ENCODE measurements at places on chromosomes 6 and 20.

- DNase-seq = no peak
Observed at GRCh38 chr6:145883263-145883662, 68.7 kb upstream of the FBXO30 start.

DNA sequence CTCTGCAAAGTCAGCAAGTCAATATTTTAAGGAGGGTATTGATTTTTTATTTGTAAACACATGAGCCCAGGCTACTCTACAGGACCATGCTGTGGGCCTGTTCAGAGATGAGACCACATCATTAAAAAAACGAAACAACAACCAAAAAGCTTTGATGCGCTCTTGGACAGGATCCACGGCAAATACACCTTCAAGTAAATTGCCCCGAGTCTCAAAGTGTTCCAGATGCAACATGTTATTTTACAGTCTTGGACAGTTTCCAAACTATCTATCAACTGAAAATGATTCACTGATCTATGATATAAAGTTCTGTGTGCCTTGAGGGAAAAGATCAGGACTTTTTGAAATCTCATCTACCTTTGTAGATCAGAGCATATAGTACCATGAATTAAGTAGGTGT is 25.8 kb upstream of the CARMIL1 start:
- DNase-seq = no peak

- no peak for DNase-seq
Observed at GRCh38 chr6:13406781-13407180, 78.4 kb upstream of the TBC1D7 start.

GRCh38 chr20:25397821-25398220 is 7.2 kb upstream of the ABHD12 start:
- DNase-seq = no peak

GRCh38 chr6:158705386-158706126 is 55.7 kb downstream of the SYTL3 start:
- no peak for DNase-seq

DNA sequence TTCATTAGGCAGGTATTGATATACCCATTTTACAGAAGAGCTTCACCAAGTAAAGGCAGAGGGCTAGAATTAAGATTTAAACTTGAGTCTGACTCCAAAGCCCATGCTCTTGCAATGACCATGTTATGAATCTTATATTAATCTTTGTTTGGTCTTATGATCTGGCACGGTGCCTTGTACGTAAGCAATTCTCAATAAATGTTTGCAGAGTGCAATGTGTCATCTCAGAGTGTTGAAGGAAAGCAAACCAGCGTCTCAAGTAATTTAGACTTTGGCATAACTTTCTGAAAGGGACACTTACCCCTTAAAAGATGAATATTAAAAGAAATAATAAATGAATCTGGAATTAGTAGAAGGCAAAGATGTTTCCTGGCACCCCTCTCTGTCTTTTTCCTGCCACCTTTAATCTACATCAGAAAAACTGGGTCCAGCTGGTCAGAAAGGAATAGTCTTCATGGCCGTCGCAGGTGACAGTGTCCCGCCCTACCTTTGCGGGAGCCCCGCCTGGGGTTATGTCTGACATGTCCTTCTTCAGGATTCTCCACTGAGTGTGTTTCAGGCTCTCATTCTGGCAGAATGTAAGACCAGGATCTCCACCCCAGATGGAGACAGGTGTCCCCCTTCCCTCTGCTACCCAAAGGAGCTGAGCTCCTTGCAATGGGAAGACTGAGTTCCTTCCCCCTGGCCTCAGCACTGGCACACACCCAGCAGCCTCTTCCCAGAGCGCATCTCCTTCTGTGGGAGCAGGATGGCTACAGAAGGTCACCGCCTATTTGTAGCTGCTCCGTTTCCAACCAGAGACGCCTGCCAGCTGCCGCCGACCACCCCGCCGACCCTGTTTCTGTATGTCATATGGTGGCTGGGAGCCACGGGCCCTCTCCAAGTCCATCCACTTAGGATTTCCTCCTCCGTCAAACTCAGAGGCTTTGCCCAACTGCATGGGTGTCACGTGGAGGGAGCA is 266.3 kb upstream of the ECI2 start:
- DNase-seq = no peak

DNA sequence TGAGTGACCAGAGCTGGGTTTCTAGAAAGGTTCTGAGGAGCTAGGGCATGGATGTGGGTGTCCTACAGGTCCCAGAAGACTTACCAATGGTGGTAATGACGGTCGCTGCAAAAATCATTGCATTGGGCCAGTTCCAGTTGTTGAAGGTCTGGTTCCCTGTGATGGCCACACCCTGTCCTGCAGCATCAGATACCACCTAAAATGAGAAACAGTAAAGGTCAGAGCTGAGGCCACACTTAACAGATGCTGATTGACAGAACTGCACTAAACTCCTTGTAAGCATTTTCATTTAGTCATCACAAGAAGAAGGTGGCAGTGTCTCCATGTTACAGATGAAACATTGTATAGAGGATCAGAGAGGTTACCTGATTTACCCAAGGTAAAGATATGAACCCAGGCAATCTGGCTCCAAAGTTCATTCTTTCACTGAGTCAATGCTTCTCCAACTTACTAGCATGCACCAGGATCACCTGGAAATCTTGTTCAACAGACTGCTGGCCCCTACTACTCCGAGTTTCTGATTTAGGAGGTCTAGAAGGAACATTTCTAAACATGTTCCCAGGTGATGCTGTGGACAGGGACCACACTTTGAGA is 33.4 kb downstream of the KCNK5 start:
- no peak for DNase-seq

DNA sequence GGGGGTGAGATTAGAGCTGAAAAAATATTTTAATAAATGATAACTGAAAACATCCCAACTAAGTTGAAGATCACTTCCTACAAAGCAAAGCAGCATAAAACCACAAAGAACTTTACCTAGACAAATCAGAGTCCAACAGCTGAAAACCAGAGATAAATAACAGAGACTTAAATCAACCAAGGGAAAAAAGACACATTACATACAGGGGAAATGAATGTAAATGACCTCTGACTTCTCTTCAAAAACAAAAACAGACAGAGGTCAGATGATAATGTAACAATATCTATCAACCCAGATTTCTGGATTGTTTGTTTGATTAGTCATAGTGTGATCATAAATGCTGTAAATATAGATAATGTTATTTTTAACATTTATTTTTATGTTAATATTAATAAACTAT is 782.8 kb downstream of the TFAP2A start:
- DNase-seq = no peak

DNA sequence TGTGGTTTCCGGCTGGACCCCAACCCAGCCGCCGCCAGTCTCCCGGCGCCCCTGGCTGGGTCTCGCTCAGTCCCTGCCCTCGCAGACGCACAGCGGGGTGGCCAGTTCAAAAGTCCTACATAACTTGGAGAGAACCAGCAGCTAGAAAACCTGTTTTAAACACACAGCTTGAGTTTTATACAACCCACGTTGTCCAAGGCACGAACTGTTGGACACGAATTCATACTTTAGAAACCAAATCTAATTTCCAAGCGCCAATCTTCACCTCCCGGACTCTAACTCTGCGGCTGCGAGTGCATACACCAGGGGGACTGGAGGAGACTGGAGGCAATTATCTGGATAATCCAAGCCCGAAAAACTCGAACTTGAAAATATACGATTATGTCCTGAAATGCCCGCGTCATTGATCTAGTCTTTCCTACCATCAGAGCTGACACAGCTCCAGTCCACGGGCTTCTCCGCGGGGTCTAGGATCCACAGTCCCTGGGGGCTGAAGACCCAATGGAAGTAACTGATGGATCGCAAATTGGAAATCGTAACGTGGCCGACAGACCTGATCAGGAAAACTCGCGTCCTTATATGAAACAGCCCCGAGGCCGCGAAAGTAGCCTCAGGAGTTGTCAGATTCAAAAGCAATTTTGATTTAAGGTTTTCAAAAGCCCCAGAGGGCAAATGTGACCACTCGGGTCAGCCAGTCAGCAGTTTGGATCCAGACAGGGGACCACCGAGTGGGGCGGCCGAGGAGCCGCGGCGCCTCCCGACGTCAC is 843 bp upstream of the HEY2 start:
- DNase-seq = no peak

- DNase-seq = no peak
Observed at GRCh38 chr6:63571361-63572043, 778 bp upstream of the LOC128125822 start.

- no peak for DNase-seq
Observed at GRCh38 chr6:29558439-29559079, 973 bp downstream of the UBD start.

- no peak for DNase-seq
Observed at GRCh38 chr6:112912416-112913101, 565.4 kb downstream of the RFPL4B start.

GRCh38 chr20:40422656-40423055 is 266.4 kb downstream of the MAFB start:
- DNase-seq = no peak

DNA sequence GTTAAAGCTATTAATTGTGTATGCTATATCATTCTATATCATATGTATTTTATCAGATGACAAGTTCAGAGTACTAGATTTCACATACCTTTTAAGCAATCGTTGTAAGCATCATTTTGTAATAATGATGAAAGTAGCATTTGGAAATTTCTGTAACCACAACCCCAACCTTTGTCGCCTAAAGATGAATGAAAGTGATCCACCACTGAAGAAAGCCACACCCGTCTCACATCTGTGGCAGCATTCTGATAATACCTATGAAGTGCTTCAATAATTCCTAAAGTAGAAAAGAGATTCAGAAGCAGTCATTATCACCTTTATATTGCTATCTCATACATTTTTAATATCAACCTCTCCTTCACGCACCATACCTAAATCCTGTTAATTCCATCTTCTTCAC is 16.6 kb downstream of the ZUP1 start:
- no peak for DNase-seq

DNA sequence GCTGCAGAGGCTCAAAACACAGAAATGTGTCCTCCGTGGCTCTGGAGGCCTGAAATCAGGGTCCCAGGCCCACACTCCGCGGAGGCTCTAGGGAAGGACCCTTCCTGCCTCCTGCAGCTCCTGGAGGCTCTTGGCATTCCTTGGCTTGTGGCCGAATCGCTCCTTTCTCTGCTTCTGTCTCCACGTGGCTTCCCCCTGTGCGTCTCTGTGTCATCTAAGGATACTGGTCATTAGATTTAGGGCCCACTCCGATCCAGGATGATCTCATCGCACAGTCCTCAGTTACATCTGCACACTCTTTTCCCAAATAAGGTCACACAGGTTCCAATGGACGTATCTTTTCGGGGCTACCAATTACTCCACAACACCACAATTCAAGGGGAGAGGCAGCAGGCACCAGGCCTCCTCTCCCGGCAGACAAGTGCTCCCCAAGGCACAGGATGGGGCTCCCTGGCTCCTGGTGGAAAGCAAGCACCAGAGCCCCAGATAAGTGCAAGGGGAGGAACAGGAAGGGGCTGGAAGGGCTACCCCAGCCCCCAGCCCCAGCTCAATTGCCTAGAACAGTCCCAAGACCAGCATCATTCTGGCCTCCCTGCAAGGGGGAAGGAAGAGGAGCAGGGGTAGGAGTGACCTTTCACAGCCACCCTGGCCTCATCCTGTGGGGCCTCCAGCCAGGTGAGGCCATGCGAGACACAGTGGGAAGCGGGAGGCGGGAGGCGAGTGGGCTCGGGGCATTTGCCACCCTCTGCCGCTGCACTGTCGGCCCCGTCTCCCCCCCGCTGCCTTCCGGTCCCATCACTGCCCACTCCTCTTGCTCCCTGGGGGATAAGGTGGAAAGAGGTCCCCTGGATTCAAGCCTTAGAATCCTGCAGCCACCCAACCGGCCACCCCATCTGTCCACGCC is 16.3 kb downstream of the NTSR1 start:
- no peak for DNase-seq

- DNase-seq = no peak
Observed at GRCh38 chr20:41664584-41664983, 46.4 kb upstream of the CHD6 start.

GRCh38 chr6:3026791-3027626 is 27.3 kb downstream of the NQO2 start:
- no peak for DNase-seq

- DNase-seq = no peak
Observed at GRCh38 chr6:90251295-90251992, 45.2 kb downstream of the BACH2 start.

GRCh38 chr6:156955494-156956183 is 178.5 kb downstream of the ARID1B start:
- DNase-seq = no peak

DNA sequence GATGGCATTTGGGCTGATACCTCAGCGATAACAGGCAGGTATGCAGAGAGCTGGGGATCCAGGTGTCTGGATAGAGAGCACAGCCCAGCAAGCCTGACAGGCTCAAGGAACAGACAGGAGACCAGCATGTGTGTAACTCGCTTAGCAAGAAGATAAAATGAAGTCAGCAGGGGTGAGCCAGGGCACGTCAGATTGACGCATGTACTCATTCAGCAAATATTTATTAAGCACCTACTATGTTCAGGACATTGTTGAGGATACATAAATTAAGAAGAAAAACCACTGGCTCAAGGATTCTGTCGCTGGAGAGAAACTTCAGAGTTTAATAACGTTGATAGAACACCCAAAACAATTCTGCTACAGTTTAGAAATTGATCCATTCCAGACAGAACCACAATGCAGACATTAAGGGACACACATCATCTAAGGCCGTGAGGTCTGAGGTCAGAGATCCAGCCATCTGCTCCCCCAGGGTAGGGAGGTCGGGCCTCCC is 1.0 kb upstream of the DUSP22 start:
- no peak for DNase-seq

- DNase-seq = no peak
Observed at GRCh38 chr20:13813910-13814309, 29.1 kb downstream of the NDUFAF5 start.

- no peak for DNase-seq
Observed at GRCh38 chr6:100255701-100256100, 209.0 kb downstream of the SIM1 start.

- no peak for DNase-seq
Observed at GRCh38 chr6:164167873-164168405, 753.4 kb downstream of the QKI start.

DNA sequence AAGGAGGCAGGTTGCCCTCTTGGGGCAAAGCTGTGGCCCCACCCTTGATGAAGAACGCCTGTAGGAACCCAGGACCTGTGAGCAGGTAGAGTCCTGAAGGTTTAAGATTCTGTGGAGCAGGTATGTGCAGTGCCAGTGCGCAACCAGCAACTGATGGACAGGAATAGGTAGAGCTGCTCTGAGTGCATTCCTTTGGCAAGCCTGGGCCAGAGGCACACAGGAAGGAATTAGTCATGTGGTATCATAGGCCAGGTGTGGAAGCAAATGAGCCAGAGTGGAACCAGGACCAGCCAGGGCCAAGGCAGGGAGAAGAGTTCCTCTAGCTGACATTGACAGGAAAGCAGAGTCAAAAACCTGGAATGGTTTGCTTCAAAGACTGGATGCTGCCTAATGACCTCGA is 1.4 kb upstream of the KHDC1 start:
- DNase-seq = no peak

GRCh38 chr6:33172688-33173534 is 19.4 kb downstream of the COL11A2 start:
- no peak for DNase-seq
